RPMI7951 (cell line): ENCODE measurements at places on chromosomes 13 and 19.

GRCh38 chr19:58579473-58580142 lies 6.5 kb upstream of the MZF1 start:
- DNase-seq = no peak

DNA sequence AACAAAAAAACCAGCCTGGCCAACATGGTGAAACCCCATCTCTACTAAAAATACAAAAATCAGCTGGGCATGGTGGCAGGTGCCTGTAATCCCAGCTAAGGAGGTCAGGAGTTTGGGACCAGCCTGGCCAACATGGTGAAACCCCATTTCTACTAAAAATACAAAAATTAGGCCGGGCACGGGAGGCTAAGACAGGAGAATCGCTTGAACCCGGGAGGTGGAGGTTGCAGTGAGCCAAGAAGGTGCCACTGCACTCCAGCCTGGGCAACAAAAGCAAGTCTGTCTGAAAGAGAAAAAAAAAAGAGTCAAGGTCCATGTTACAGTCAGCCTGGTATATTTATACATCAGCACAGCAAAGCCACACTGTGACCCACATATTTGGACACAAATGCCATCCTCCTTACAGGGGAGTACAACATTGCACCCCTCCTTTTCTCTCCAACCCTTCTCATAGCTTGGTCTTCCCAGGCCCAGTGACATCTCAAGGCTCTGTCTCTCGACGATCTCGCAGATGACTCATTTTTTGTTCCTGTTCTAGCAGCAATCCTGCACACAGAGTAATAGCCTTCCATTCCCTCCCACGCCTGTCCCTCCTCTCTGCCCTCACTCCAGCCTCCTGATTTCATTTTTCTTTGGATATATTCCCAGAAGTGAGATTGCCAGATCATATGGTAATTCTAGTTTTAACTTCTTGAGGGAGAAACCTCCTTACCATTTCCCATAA lies 21.0 kb upstream of the DPP9 start:
- DNase-seq = peak; percentile 80

DNA sequence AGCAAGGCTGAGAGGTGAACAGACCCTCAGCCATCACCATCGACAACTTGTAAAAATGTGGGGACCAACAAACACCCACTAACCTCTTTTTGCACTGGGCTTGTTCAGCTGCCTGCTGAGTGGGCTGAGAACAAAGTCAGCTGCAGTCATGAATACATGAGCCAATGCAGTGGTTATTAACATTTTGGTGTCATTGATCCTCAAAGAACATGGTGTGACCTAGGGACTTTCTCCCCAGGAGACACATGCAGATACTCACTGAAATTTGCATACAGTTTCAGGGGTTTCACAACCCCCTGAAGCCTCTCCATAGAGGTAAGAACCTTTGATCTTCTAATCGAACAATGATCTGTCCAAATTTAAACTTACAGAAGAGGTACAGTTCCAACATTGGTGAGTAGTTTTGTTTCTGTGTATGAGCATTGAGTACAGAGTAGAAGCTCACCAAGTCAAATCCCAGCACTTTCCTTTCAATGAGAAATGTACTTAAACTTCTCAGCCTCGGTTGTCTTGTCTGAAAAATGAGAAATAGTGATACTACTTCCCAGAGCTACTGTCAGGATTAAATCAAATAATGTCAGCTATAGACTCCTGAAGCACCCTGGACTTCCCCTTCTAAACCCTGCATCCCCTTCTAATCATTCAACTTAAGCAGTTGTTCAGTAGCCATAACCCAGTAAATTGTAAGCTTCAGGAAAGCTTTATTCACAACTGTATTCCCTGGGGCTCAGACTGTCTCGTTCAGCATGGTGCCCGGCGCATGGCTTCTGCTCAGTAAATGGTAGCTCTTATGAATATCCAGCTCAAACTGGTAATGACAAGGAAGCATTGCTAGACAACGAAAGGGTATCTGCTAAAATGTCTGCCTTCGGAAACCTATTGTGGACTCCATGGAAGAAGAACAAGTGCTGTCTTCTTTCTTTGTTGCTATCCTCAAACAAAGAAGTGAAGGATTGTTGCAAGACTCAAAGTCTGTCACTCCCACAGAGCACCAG lies 148.7 kb downstream of the FOXO1 start:
- no peak for DNase-seq

- no peak for DNase-seq
Measured at GRCh38 chr19:4547303-4548237, 7.7 kb upstream of the LRG1 start.

DNA sequence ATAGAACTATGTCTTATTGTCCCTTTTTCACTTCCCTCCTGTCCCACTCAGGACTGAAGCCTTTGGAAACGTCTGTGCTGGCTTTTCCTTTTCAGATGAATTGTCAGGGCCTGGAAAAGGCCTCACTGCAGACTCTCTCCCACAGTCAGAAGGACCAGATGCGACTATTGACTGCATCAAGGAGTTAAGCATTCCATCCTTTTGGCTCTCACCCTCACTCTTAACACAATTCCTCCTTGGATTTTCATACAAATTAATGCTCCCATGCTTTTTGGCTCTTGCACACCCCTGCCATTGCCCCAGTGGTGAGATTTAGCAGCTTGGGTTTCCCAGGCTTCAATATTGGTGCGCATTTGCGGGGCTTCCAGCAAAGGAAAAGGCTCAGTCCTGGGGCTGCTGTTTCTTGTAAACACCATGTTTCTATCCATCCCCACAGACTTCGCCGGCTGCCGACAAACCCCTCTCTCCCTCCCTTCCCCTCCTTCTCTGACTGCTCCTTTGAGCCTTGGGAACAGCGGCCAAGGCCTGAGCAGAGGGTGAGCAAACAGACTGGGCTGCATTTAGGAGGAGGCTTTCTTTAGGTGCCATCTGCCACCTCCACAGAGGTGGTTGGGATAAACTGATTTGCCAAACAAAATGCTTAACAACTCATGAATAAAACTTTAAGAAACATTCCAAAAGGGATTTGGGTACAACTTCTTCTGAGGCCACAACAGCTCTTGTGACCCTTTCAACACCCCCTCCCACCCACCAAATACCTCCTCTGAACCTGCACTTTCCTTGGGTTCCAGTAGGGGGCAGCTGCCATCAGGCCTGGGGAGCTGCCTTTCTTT lies 48.6 kb upstream of the PCDH8 start:
- no peak for DNase-seq

DNA sequence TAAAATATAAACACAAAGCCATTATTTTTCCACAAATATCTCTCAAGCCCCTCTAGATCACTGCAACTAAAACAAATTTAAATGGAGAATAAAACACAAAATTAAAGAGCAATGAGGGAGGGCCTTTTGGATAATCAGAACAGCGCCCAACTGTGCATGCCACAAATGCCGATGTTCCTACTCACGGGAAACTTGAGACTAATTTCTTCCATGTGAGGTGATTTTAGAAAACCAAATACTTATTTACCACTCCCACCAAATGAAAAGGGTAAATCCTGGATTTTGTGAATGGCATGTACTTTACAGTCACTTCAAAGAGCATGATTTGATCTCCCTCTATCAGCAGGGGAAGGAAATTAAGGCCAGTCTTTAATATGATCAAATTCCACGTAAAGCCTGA lies 74.8 kb downstream of the SLC7A1 start:
- peak; percentile 84 for DNase-seq

GRCh38 chr13:114095486-114095885 lies 36.9 kb downstream of the RASA3 start:
- no peak for DNase-seq

- no peak for DNase-seq
Measured at GRCh38 chr19:14114854-14115253, 2.7 kb downstream of the PRKACA start.

DNA sequence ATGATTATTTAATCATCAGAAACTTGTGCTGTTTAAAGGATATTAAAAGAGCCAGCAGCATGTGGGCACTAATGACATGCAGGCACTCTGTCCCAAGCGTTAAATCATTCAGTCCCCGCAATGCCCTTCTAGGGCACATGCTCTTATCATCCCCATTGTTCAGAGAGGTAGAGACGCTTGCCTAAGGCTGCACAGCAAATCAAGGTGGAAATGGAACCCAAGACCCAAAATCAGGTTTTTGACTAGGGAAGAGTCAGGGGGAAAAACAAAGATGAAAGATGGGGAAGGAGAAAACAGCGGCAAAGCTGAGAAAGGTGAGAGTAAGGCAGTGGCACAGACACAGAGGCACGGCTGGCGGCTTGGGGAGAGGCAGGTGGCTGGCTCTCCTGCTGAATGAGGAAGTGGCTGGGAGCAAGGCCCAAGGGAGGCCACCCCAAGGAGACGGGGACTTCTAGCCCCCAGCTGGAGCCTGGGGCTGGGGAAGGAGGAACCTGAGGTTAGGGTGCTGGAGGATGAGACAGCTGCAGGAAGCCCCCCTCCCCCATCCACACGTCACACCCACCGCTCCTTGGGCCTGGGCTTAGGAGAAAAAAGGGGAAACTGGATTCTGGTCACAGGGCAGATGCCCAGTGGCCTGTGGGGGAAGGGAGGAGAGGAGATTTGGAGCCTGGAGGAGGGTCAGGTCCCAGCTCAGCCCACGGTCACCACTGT lies 1.0 kb upstream of the TYROBP start:
- no peak for DNase-seq

- DNase-seq = no peak
Measured at GRCh38 chr13:100040196-100040595, 48.7 kb upstream of the PCCA start.

DNA sequence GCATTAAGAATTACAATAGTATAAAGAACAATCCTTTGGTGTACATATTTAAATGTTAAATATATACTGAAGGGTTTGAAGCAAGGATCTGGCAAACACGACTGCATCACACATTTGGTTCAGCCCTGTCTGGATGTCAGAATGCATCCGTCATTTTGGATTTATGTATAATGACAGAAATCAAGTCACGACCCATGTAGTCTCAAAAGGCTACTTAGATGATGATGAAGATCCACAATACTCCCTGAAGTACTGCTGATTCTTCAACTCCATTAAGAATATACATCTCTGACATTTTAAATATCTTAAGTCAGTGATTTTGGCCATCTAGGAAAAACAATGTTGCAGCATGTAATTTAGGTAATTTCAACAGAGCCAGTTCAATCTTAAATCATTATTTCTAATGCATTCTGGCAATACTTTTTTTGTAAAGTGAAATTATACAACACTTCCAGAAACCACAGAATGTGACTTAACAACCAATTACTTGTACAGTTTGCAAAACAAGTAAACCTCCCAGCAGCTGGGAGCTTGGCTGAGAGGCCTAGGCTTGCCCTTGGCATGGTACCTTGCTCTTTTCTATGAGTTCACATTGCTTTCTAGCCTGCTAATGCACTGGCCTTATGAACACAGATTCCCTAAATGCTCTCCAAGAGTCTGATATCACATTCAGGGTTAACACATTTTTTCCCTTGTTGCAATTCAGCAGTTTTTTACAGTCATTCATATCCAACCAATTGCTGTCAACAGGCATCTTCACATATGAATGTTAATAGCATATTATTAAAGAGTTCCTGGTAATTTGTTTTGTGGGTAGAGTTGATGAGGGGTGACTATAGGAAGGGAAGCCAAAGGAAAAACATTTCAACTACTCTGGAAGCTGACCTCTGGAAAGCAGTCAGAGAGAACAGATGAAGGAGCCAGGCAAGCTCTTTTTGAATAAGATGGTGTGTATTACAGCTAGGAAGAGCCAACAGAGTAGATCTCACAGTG lies 175.2 kb downstream of the ENOX1 start:
- DNase-seq = no peak

DNA sequence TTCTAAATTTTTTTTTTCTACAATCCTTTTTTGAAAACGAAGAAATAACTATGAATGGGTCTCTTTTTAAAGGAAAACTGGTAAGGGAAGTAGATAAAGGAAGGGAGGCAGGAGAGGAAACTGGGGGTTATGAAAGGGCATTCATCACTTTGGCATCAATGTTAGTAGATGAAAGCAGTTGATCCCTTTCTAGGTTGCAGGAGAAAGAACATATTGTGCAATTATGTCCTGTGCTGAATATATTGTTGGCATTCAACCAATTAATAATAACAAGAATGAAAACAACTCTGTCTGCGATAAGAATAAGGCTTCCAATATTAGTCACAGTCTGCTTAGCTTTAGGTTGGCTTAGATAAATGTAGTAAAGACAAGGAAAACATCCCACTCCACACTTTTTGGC lies 796.8 kb upstream of the KLHL1 start:
- no peak for DNase-seq

- no peak for DNase-seq
Measured at GRCh38 chr13:100179276-100179675, 90.4 kb downstream of the PCCA start.

DNA sequence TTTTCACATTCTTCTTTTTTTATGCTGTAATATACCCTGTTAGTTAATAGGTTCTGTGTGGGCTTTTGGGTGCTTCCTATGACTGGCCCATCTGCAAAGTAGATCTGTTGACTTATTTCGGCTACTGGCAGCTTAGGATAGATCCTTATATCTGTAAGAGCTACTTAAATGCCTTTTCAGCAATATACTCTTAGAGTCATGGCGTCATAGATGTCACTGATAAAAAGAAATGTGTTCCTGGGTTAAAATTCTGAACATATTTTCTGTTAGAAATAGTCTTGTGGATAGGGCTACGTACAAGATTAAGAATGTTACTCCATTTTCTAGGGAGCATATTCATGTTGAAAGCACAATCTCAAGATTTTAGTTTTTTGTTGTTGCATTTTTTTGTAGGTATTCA lies 4.7 kb downstream of the AKAP11 start:
- DNase-seq = no peak

DNA sequence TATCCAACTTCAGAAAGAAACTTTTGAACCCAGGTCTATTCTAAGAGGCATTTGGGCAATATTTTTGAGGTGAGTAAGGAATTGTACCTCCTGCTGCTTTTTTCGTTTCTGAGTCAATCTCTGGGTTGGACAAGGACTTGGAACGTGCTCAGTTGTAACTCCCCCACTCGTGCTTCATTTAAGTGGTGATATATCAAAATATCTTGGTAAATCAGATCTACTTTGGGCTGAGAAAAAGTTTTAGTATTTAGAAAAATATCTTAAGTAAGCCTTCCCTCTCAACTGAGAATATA lies 728.9 kb downstream of the EFNB2 start:
- peak; percentile 26 for DNase-seq

- DNase-seq = no peak
Measured at GRCh38 chr19:48085904-48086864, 24.4 kb downstream of the PLA2G4C start.

DNA sequence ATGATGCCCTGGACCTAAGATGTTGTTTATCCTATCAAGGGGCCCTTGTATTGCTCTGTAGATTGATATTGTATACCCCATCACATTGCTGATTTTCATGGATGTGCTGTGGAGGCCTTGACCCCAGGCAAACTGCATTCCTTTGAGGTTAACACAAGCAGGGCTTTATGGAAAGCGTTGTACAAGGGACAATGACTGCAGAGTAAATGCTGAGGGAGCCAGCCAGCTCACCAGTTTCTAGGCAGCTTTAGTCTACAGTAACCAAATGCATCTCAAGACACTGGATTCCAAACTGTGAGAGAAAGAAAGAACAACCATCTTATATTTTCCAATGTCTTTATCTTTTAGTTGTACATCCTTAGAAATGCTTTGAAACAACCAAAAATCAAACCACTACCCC lies 34.1 kb upstream of the EDNRB start:
- no peak for DNase-seq

GRCh38 chr13:40589285-40590109 lies 76.9 kb downstream of the FOXO1 start:
- DNase-seq = peak; percentile 78
